HepG2 (cell line): ENCODE measurements at places on chromosomes 13 and 19.

- no peak for DNase-seq
Observed at GRCh38 chr13:46598140-46598819, 45.3 kb downstream of the LRCH1 start.

- DNase-seq = no peak
Observed at GRCh38 chr13:22735011-22735995, 445.5 kb upstream of the SGCG start.

DNA sequence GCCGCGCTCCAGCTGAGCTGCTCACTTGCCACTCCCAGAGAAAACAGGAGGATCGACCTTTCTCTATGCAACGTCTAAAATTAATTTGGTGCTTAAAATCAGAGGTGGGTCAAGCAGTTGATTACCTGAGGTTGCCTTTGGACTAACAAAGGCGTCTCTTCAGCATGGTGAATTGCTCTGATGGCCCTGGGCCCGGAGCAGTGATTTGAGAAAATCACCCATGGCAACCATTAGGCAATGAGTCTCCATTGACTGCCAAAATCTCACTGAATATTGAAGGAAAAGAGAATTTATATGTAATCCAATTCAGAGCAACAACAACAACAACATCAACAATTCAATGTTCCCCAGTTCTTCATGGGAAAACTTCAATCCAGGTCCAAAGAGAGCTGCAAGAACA, 61.8 kb downstream of the IRS2 start:
- no peak for DNase-seq

DNA sequence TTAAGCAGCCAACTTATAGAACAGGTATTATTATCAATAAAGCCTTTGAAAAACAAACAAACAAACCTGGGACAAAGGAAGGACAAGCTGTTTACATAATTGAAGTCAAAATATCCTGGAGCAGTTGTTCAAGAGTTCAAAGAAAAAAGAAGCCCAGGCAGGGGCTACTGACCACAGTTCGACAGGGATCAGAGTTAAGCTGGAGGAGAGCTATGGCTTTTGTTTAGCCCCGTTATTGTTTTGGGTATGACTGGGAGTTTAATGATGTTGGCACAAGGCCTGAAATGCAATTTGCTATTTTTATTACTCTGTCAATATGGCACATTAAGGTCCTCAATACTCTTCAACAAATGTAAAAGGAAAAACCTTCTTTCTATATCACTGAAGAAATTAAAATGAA, 624.4 kb upstream of the KLHL1 start:
- no peak for DNase-seq

DNA sequence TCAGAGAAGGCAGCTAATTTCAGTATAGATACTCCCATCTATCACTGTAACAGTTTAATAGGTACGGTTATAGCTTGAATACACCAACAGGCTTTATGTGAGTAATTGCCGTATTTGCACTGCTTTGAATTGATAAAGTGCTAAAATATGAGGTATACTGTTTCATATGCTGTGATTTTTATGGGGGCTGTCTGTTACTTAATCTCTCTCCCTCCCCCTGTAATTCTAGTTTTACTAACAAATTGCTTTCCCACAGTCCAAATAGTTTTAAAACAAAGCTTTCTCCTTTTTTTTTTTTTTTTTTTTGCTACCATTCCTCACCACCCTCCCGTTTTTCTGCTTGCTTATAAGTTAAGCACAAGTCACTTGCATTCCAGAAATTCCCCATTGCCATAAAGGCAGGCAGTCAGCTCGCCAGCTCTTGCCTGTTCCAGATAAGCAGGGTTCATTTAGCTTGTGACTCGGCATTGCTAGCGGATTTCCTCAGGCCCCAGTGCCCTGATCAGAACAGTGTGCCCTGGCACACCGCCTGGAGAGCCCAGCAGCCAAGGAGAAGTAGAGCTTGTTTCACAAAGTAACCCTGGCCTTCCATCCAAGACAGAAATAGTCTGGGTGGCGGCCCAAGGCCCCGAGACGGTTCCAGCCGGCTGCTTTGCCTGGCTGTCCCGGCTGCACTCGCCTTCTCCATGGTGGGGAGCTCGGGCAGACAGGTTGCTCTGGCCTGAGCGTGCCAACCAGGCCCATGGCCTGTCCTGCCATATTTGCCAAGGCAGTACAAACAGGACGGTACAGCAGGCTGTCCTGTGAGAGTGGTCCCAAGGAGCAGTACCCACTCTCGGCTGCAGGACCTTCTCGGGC, 43.5 kb upstream of the NPAS1 start:
- peak; percentile 70 for DNase-seq

- no peak for DNase-seq
Observed at GRCh38 chr13:40428354-40428753, 238.1 kb downstream of the FOXO1 start.

DNA sequence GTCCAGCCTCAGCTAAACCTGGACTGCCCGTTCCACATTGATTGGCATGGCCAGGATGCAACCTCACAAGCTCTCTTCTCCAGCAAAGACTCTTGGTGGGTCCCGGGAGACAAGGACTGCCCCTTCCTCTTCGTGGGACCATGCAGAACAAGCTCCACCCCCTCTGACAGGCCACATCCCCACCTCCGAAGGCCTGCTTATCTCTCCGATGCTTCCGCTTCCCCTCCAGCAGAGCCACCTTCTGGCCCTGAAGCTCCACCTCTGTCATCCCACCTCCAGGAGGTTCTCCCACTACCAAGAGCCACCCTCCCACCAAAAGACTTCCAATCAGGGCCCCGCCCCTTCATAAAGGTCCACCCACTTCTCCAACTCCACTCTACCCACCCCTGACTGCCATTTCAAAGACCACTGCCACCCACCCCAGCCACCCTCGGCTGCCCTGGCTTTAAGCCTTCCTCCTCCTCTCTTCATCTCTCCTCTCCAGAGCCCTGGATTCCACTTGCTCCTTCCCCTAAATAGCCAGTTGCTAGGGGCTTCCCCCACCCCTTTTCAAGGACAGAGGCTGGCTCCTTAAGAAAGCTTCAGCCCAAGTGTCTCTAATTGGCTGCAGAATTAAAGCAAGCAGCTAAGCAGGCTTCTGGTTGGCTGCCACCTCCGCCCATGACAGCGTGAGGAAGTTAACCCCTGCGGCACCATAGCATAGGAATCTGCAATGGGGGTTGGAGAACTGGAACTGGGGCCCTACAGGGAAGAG, 9.9 kb downstream of the LRFN1 start:
- DNase-seq = no peak

DNA sequence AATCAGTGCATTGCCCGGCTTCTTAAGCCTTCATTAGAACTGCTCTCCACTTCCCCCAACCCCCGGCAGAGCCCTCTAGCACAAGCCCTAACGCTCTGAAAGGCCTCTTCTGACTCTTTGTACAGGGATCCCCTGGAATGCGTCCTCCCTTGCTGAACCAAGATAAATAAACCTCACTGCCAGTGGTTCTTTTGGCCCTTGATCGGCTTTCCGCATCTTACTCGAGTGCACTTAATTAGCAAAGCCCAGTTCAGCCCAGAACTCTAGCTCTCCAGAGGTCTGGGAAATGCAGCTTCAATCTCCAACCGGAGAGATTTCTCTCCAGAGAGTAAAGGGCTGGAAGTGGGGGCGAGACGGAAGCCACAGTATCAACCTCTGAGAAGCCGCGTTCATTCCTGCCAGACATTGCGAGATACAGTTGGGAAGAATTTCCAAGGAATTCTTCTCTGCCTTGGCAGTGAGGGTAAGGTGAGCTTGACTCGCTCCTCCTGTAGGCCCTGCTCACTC, 8.7 kb upstream of the ZNF444 start:
- peak; percentile 50 for DNase-seq

- no peak for DNase-seq
Observed at GRCh38 chr13:23381866-23382265, 51.6 kb downstream of the SACS start.

- peak; percentile 61 for DNase-seq
Observed at GRCh38 chr13:113410472-113411201, 42.7 kb downstream of the ADPRHL1 start.

DNA sequence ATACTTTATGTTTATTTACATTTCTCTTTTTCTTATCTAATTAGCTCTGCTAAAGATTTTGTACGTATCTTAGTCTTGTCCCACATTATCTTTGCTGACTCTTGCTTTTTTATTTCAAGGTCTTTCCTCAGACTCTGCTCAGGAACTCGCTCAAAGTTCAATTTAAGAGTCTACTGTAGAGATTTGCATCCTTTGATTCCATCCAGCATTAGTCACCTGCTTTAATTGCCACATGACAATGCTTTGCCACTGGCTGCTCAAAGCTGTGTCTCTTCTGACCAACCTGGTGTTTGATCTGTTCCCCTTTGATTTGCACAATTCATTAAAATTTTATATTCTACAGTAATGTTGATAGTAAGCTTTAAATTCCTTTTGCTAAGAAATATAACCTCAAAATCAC, 157.9 kb upstream of the FREM2 start:
- DNase-seq = no peak

DNA sequence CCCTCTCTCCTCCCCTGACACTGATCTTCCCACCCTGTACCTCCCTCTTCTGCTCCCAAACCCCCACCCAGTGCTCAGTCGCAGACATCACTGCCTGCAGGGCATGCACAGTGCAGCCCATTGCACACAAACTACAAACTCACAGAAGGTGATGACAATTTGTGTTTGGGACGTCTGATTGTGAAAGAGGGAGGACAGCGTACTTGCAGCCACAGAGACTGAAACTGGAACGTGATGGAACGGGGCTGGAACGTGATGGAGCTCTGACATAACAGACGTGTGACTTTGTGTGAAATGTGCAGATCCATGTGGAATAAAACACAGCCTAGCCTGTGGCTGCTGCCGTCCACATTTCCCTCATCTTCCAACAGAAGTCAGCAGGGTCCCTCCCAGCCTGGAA, 57.3 kb upstream of the CEACAM8 start:
- DNase-seq = no peak

DNA sequence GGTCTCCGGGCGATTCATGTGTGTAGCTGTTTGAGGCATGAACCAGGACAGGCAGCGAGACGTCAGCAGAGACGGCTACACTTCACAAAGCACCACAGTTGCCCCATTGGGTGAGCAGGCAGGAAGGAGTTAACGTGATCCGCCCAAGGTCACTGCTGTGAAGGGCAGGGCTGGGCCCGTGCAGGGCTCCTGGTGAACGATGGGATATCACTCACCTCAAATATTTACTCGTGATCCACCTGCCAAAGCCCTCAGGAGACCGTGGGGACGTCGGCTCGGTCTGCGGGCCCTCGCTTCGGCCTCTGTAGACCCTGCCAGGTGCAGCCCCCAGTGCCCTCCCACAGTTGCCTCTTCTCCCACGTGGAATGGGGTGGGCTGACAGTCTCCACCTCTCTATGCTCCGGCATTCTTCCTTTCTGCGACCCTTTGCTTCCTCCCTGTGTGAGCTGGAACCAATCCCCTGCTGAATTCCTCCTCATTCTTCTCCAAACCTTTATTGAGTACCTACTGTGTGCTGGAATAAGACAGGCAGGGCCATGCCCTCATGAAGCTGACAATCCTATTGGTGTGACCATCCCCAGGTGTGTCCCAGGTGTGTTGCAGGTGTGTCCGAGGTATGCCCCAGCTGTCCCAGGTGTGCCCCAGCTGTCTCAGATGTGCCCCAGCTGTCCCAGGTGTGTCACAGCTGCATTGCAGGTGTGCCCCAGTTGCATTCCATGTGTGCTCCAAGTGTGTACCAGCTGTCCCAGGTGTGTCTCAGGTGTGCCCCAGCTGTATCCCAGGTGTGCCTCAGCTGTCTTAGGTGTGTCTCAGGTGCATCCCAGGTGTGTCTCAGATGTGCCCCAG, 2.0 kb upstream of the GRK1 start:
- no peak for DNase-seq

- no peak for DNase-seq
Observed at GRCh38 chr19:2699413-2700140, 2.9 kb downstream of the GNG7 start.

DNA sequence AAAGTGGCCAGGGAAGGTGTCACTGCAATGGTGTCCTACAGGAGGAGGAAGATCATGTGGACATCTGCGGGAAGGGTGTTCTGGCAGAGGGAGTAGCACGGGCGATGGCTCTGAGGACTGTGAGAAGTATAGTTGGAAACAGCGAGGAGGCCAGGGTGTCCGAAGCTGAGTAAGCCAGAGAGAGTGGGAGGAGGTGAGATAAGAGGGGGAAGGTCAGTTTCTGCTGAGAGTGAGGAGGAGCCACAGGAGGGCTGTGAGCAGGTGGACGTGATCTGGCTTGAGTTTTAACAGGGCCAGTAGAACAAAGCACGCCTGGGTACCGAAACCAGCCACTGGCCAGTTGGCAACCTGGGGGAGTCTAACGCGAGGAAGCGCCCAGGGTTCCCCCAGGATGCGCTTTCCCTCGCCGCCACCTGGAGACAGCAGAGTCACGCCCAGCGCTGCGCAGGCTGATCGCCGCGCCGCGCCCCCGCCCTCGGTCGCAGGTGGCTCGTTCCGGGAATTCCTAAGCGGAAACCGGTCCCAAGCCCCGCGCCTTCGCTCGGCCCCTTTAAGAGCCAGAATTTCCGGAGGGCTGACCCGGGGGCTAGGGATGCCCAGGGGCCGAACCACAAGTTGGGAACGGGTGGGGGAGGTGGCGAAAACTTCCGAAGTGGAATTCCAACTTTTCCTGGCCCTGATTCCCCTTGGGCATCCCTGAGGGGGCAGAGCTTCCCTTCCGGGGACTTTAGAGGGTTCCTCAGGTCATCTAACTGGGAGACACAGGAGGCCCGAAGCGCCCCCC, 1.1 kb upstream of the LSR start:
- DNase-seq = peak; percentile 87

- DNase-seq = no peak
Observed at GRCh38 chr13:20669162-20669561, 34.3 kb upstream of the IL17D start.

GRCh38 chr13:33775339-33776108, 42.4 kb upstream of the RFC3 start:
- no peak for DNase-seq

GRCh38 chr13:75312884-75313520, 169.0 kb downstream of the TBC1D4 start:
- DNase-seq = no peak

DNA sequence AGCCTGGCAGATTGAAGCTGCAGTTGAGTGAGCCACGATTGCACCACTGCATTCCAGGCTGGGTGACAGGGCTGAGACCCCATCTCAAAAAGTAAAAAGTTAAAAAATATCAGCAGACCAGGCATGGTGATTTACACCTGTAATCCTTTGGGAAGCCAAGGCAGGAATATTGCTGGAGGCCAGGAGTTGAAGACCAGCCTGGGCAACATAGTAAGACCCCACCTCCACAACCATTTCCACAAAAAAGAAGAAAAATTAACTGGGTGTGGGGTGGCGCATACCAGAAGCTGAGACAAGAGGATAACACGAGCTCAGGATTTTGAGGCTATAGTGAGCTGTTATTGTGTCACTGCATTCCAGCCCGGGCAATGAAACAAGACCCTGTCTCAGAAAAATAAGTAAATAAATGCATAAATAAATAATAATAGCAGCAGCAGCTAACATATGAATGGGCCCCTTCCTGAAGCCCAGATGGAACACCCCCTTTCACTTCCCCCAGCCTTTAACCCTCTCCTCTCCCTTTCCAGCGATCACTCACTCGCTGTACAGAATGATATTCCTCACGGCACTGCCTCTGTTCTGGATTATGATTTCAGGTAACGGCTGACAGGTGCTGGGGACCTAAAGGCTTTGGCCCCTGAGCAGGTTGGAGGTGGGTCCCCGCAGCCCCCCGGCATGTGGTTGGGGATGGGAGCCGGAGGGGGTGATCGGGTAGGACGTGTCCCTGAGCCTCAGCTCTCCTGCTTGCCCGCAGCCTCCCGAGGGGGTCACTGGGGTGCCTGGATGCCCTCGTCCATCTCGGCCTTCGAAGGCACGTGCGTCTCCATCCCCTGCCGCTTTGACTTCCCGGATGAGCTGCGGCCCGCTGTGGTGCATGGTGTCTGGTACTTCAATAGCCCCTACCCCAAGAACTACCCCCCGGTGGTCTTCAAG, 3.2 kb downstream of the MAG start:
- DNase-seq = no peak
